ENCODE measurements at places on chromosomes 2 and 18.

DNA sequence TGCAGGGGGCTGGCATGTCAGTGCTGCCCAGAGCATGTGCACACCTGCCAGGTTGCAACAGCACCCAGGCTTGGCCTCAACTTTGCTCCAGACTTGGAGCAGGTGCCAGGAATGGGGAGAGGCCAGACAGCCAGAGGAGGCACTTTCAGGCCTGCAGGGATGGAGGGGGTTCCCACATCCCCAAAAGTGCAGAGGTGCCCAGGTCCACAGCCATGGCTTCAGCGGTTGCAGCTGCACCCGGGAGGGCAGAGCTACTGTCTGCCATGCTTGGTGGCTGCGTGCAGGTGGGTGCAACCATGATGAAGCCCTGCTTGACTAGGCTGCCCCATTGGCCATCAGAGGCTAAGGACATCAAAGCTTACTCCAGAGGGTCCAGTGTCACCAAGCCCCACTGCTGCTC is 196.8 kb upstream of the VRK2 start:
- H3K4me3 ChIP-seq, result no peak overlapping the region
- no peak overlapping the region for H3K27ac ChIP-seq
- no peaks in the 10 kb centered on the region for H3K4me1 ChIP-seq
- no peaks in the 10 kb centered on the region for H3K27me3 ChIP-seq

DNA sequence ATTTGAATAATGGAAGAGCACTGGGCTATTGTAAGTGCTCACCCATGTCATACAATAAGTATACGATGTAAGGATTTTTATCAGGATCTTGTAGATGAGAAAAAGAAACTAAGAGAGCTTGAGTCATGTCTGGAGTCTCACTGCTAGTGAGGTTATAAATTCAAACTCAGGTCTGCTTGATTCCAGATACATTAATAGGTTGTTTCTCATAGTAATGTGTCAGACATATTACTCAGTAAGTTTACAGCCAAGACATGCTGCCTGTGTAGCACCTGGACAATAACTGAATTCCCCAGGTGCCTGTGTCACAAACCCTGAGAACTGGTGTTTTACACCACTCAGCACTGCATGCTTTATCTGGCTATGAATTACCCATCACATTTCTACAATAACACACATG is 216.9 kb upstream of the LRP1B start:
- DNase-seq, result no peak
- no peaks in the 10 kb centered on the region for H3K4me1 ChIP-seq
- no peaks in the 10 kb centered on the region for H3K27me3 ChIP-seq

DNA sequence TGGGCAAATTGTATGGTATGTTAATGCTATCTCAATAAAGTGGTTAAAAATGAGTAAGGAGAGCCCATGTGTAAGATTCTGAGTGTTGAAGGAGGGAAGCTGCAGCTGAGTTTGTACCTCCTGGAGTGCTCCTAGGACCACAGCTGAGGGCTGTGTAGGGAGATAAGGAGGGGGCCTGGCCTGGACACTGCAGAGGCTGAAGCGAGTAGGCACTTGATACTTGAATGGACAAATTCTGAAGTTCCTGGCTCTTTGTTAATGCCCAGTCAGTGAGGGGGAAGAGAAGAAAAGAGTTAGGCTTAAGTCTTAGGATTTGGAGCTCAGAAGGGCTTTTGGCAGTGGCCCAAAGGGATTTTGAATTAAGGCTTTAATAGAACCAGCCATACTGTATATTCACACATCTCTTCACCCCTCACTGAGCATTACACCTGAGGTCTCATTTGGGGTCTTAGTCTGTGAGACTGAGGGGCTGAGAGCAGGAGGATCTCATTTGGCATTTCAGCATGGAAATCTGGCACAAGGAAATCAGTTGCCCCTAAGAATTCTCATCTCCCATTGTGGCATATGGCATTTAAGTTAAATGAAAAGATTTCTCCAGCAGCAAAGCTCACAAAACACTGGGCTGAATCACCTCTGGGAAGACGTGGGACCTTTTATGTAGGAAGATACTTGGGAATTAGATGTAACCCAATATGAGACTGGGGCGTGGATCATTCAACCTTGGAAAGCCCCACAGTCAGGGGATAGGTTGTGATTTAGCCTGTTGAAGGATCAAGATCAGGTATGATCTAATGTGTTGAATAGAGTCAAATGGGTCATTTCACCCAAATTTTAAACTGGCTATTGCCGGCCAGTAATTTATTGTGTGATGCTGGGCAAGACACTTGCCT is 46.8 kb downstream of the LIPG start:
- no peak overlapping the region for H3K4me3 ChIP-seq
- no peak for DNase-seq
- H3K27ac ChIP-seq, result no peak overlapping the region
- no peaks in the 10 kb centered on the region for H3K27me3 ChIP-seq
- no peaks in the 10 kb centered on the region for H3K36me3 ChIP-seq

DNA sequence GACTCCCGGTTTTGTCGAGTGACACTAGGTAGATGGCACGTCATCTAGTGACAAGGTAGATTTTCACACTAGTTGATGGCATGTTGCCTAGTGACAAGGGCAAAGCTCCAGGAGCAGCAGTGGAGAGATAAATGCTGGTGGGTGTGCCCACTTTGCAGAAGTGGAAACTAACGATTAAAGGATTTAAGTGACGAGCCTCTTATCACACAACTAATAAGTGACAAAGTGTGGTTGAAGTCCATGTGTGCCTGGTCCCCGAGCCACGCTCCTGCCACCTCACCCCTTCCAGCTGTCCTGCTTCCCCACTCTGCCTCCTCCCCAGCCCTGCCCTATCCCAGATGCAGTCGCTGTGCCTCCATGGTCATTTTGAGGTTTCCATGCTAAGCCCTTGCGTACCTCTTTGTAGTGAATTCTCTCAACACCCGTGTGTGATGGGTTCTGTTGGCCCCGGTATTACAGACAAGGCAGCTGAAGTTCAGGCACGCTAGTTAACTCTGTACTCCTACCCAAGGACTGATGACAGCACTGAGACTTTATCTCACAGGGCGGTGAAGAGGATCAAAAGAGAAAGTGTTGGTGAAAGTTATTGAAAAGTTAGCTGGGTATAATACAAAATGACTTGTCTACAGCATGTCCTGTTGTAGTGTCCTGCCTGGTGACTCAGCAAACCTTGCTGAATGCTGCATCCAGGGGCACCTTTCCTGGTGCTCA is 113.4 kb upstream of the GLI2 start:
- no peak for DNase-seq
- H3K27me3 ChIP-seq, result no peaks in the 10 kb centered on the region
- no peak overlapping the region for H3K27ac ChIP-seq
- no peaks in the 10 kb centered on the region for H3K36me3 ChIP-seq
- H3K4me3 ChIP-seq, result no peak overlapping the region

DNA sequence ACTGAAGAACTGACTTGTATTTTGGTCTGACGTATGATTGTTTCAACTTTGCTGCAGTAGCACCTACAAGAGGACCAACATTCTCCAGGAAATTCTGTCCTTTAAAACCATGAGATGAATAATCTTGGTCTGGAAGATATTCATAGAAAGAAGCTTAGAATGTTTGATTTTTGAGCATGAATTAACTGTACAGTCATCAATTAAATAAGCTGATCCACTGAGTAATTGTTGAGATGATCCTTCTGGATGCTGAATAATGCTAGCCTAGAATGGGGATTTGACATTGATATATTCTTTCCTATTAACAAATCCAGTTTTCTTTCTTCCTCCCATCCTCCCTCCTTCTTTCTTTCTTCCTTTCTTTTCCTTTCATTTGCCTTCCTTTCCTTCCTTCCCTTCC is 39.0 kb upstream of the CDK5R2 start:
- peaks cover 3% of the 10 kb centered on the region for H3K27me3 ChIP-seq
- H3K4me1 ChIP-seq, result no peaks in the 10 kb centered on the region
- H3K36me3 ChIP-seq, result no peaks in the 10 kb centered on the region
- H3K27ac ChIP-seq, result no peak overlapping the region
- no peak for DNase-seq

Data from thymus (tissue), 14 donors.